Metanephros (tissue), 2 donors: ENCODE measurements at places on chromosomes 7 and 10. TPM values are rescaled to one million over a fixed set of nuclear protein-coding genes. Genes with fewer than 3 reads are reported as not detected.

Gene CDHR1
- 0.23 TPM for total RNA-seq

Gene ZNF138
- total RNA-seq: 12.6 TPM

Gene SPDYE2
- total RNA-seq: not detected

Gene KDM7A
- 13.7 TPM for total RNA-seq

Gene HMX2
- total RNA-seq: 0.99 TPM

Gene FAM200A
- 9.6 TPM for total RNA-seq

Gene HOXA7
- 10.2 TPM for total RNA-seq

Gene SPDYE16
- 0.53 TPM for total RNA-seq

Gene COL28A1
- total RNA-seq: 4.8 TPM

Gene AMPH
- total RNA-seq: 14.9 TPM

Gene GIMAP6
- total RNA-seq: 18.9 TPM

Gene FXYD4
- total RNA-seq: 1.6 TPM

Gene LLCFC1
- not detected for total RNA-seq

Gene UROS
- total RNA-seq: 32.6 TPM

Gene ZNF862
- total RNA-seq: 22.2 TPM

Gene SUFU
- 15.8 TPM for total RNA-seq

Gene KCNMA1
- total RNA-seq: 8.3 TPM

Gene CHRM2
- total RNA-seq: 4.8 TPM

Gene PRSS37
- total RNA-seq: not detected

Gene NDUFA5
- total RNA-seq: 89.6 TPM

Gene ZPBP
- total RNA-seq: 0.88 TPM

Gene PIP
- total RNA-seq: not detected

Gene HEPACAM2
- 2.7 TPM for total RNA-seq

Gene SPDYE11
- not detected for total RNA-seq

Gene ZNF503
- 72.3 TPM for total RNA-seq
